Foreskin melanocyte (primary cell): ENCODE measurements at places on chromosomes 1 and 21.
A peak's percentile ranks its signal among the peaks of the same experiment; 100 is the strongest.

GRCh38 chr21:38097789-38098188, 159.0 kb upstream of the KCNJ15 start:
- no peak for DNase-seq

- no peak for DNase-seq
Observed at GRCh38 chr1:37676281-37677142, 15.8 kb upstream of the CDCA8 start.

DNA sequence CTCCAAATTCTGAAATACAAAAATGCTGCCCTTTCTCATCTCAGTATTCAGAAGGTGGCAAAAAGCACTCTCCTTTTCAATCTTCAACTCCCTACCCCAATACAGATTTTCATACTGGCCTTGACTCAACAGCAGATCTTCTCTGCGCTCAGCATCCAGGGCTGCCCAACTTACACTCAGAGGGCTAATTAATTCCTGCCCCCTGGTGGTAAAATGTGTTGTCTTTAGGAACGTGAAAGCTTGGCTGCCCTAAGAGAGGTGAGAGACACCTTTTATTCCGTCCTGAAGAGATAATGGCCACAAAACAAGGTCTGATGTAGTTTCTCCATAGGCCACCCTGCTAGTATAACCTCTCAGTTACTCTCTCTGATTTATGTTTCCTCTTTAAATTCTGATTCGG, 25.0 kb downstream of the KRTAP24-1 start:
- DNase-seq: peak; percentile 42

GRCh38 chr1:156090138-156090839, 8.0 kb upstream of the MEX3A start:
- DNase-seq: no peak

- DNase-seq: peak; percentile 45
Observed at GRCh38 chr1:47340227-47340626, 6.6 kb downstream of the CMPK1 start.

GRCh38 chr1:24250791-24251190, 63.7 kb upstream of the IFNLR1 start:
- no peak for DNase-seq
